ENCODE measurements at places on chromosomes 7 and 10.

DNA sequence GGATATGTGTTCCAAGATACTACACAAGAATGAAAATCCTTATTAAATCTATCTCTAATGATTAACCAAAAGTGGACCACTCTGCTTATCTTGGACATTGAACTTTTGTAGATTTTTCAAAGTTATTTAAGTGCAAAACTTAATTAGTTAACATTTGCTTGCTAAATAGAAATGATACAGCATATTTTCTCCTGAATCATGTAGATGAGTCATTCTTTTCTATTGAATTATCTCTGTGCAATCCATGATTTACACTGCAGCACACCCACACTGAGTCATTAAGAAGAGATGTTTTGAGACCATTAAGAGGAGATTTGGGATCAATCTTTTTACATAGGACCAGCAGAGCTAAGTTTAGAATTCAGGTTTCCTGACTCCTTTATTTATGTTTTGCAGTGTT is 6.6 kb upstream of the ABCC2 start:
- peak; percentile 88 for DNase-seq

GRCh38 chr10:78769526-78769925 is 299.2 kb upstream of the ZMIZ1 start:
- DNase-seq, result no peak

DNA sequence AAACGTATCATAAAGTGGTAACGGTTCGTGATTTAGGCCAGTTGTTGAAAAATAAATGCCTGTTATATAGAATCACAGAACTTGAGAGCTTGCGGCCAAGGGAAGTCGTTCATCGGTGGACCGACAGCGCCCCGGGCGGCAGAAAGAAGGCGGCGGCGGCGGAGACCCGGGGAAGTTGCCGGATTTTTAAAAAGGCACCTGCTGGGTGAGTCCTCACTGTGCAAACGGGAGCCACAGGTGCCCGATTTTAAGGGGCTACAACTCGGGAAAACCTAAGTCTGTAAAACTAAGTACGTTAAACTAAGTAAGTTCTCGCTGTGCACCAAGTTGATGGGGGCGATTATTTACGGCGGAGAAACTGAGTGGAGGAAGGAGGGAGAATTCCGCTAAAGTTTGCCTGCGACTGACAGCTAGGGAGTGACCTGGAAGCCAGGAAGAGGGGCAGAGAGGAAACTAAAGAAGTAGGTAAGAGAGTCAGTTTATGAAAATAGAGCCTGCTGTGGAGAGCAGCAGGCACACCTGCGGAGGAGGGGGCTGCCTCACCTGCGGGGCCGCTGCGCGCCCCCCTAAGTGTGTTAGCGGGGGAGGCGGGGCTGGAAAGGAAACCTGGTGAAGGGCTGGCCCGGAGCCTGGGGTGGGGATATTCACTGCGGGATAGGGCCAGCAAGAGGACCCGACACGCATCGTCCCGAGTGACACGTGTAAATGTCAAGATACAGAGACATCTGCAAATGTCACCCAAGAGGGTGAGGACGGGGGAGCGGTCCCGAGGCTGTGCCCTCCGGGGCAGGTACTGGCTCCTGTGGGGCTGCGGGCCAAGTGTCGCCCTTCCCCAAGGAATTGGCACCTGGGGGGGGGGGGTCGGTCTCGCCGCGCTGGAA is 996 bp downstream of the ADAM12 start:
- peak; percentile 83 for DNase-seq

DNA sequence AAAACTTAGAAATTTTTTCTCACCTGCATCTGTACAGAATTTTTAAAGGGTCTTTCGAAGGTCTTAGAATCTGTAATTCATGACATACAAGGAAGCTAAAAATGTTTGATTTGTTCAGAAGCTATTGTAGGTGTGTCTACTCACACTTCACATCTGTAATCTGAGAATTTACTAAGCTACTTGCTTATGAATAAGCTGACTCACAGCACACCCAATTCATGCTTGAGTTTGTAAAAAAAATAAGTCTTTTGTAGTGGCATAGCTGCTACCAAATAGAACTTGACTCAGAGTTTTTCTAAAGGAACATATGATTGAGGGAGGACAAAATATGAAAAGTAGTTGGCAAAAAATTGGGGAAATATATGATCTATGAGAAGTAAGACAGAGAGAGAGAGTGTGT is 12.7 kb upstream of the AGR2 start:
- DNase-seq, result peak; percentile 29

GRCh38 chr7:47211519-47211973 is 370.4 kb downstream of the TNS3 start:
- DNase-seq, result no peak

DNA sequence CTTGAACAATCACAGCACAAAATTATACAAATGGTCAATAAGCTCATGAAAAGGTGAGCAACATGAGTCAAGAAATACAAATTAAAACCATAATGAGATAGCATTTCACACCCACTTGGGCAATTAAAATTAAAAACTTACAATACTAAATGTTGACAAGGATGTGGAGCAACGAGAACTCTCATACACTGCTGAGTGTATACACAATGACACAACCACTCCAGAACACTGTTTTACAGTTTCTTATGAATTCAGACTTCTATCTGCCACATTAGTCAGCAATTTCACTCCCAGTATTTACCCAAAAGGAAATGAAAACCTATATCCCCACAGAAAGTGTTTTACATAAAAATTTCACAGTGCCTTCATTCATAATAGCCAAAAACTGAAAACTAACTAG is 31.1 kb downstream of the GDI2 start:
- DNase-seq, result no peak

DNA sequence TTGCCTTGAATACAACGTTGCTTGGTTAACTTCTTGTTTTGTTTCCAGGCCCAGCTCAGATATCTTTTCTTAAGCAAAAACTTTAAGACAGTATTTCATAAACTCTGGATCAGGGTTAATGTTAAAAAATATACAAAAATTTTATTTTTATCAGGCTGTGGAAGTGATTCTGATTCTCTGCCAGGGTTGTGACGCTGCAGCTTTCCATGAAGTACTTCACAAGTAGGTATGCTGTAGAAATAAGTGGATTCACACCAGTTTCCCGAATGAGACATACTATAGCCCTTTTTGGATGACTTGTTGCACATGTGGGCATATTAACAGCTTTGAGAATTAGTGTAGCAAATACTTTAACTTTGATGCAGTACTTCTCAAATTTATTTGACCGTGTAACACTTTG is 70.1 kb downstream of the CDK14 start:
- DNase-seq, result no peak

DNA sequence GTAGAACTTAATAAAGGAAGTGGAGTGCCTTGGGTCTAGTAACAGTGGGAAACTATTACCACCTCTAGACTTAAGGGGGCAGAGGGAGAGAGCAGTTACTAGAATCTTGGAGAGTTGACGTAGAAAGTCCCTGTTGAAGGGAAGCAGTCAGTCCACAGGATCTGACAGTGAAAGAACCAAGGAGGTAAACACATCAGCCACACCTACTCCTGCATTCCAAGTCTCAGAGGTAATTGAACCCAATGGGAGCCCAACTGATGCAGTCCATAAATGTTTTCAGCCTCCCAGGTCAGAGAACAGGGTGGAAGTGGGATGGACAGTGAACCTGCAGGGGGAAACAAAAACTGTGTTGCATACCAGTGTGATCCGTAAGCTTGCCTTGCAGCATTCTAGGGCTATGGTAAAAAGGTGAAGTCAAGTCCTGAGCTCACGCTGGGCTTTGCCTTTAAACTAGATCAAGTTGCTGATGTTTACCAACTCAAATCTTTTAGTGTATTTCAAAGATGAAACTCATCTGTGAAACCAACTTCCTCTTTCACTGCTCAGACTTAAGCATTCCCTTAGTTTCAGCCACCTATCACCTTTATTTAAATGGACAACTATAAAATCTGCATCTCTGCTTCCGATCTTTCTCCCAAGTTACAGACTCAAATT is 57.2 kb downstream of the SLC16A12 start:
- no peak for DNase-seq

GRCh38 chr10:49168831-49169500 is 19.2 kb downstream of the TMEM273 start:
- DNase-seq, result peak; percentile 75

Data from fibroblast of skin of scalp (primary cell).